Brain (organoid and tissue), 16 donors: ENCODE measurements at places on chromosomes 4 and X.
A peak's percentile ranks its signal among the peaks of the same experiment; 100 is the strongest.

GRCh38 chrX:20080277-20080676, 36.4 kb downstream of the MAP7D2 start:
- DNase-seq: no peak

GRCh38 chrX:91435395-91435794, 756 bp downstream of the PABPC5 start:
- peak; percentile 47 for DNase-seq

GRCh38 chr4:71593311-71593710, 190.6 kb downstream of the GC start:
- no peak for DNase-seq

DNA sequence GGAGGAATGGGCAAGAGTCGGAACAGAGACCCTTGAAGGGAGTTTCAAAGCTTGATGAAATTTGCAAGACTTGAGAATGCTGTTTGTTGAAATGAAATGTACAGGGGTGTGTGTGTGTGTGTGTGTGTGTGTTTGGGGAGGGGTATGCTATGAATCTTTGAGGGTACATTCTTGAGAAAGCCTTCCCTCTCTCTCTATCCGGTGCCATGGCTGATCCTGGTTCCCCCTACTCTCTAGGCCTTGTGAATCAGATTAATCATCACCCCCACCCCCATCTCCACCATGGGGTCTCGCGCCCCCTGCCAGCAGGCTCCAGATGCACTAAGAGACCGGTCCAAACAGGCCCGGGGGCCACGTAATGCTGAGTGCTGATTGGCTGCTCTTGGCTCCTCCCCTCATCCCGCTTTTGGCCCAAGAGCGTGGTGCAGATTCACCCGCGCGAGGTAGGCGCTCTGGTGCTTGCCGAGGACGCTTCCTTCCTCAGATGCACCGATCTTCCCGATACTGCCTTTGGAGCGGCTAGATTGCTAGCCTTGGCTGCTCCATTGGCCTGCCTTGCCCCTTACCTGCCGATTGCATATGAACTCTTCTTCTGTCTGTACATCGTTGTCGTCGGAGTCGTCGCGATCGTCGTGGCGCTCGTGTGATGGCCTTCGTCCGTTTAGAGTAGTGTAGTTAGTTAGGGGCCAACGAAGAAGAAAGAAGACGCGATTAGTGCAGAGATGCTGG, at the start of gene HTR2C:
HTR2C (plus strand) TSS at position 441 of the 729 bp plus-strand sequence. CDS start 142,851 bp downstream, outside the sequence.
- DNase-seq: peak; percentile 36

- peak; percentile 60 for DNase-seq
Observed at GRCh38 chr4:114598191-114599121, at the start of gene UGT8. Gene UGT8, plus strand, starts transcription at chr4:114598807. Its CDS starts 24,074 bp downstream, at chr4:114622881.

DNA sequence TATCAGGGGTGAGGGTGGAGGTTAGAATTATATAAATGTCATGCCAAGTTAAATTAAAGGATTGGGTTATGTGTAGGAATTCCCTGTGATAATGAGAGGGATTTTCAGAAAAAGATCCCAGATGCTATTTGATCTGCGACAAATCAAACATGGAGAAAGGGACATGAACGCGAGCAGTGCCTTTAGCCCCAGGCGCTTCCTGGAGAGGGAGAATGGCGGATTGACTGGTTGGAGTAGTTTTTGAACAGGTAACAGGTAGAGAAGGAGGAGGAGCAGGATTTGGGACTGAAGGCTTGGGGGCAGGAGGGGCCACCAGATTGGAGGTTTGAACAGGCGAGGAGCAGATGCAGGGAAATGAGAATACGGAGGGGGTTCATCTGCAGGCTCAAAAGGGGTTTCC, 67.1 kb downstream of the LRP2BP start:
- no peak for DNase-seq

DNA sequence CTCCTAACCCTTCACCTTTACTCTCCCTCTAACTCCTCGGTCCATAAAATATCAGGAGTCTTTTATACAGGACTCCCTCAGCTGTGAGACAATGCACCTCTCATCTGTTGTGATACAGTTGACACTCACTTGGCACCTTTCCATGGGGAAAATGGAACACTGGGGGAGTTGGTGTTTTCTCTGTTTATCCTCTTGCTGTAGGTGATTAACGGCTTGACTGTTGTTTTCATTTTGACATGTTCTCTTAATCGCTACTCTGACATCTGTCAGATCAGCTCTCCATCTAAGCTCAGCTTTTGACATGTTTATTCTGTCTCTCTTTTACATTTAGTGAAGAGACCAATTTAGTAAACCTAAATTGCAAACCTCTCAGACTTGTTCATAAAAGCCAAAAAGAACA, 604.8 kb downstream of the TRAM1L1 start:
- no peak for DNase-seq

DNA sequence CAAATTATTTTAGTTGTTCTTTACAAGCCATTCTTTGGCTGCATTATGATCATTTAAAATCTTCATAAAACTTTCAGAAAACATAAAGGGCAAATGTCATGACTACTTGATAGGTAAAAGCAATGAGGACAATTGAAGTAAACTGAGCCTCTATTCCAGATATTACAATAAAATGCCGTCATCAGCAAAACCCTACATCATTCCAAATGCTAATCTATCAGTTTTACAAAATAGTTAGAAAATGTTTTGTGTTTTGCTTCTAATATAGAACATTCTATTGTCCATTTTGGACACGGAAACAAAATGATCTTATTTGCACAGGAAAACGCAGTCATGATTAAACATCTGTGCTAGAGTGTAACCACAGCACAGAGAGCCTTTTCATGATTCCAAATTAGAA, 1330.6 kb upstream of the ADGRL3 start:
- no peak for DNase-seq

GRCh38 chr4:150045410-150045809, 32.8 kb upstream of the DCLK2 start:
- DNase-seq: no peak

DNA sequence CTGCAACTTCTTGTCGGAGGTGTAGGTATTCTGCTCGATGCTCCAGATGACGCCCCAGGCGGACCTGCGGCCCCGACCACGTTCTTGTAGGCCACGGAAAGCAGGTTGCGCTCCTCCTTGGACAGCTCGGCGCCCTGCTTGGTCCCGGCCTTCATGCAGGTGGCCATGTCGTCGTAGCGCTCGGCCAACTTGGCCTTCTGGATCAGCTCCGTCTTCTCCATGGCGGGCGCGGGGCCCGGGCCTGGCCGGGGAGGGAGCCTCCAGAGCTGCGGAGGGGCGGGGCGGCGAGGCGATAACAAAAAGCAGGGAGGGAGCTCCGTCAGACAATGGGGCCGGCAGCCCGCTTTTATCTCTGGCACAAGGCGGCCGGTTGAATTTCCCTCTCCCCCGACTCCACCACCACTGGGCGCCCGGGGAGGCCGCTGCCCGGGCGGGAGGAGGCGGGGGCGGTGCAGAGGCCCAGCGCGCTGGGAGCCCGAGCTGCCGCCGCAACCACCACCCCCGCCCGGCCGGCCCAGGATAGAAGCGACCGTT, 28.3 kb upstream of the DRP2 start:
- DNase-seq: peak; percentile 16

- DNase-seq: peak; percentile 38
Observed at GRCh38 chrX:121150217-121150616, 102.8 kb downstream of the GLUD2 start.
